SW480 (cell line): ENCODE measurements at places on chromosomes 6 and 20.
A peak's percentile ranks its signal among the peaks of the same experiment; 100 is the strongest.

DNA sequence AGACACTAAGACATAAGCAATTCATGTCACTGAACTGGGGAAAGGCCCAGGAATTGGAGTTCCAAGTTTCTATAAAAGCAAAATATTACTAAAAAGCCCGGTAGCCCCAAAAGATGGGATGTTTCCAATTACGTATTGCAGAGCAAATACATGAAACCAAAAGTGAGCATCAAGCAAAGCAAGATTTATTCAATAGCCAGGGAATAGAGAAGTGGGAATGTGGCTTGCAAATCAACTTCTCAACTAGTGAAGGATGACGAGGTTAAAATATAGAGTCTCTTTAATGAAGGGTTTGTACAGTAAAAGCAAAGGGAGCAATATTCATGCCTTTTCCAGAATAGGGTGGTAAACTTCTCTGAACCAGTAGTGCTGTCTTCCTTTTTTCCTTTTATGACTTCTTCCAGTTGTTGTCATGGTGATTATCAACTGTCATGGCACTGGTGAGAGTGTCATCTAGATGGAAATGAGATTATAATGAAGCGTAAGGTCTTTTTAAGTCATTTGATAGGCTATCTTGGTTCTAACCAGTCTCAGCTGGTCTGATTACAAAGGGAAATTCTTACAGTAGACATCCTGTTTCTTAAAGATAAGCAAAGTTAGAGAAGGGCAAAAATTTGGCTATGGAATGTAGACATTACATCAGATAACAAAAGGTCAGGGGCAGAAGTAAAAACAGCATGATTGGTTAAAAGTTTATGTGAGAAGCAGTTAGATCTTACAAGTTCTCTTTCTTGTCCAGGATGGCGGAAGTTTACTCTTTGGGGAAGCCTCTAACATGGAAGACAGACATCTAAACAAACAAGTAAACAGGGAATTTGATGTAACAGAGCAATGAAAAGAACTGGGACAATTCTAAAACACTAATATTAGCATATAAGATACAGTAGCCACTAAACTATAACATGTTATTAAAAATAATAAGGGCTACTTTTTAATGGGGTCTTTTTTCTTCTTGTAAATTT is 96.9 kb downstream of the TBX18 start:
- no peak for DNase-seq

- DNase-seq: no peak
Measured at GRCh38 chr6:124873066-124873410, 89.2 kb upstream of the RNF217 start.

DNA sequence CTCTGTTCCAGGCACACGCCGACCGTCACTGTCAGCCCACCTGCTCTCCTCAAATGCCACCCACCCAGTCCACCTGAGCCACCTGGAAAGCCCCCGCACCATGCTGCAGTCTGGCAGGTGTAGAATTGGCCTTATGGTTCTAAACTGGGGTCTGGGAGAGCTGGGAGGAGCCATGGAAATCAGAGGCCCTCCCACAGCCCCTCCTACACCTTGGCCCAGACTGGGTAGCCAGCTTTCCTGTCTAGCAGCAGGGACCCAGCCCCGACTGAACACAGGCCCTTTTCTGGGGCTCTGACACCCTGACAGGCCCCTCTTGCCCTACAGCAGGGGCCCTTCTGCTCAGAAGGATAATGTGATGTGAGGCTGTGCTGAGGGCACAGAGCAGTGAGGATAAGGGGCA is 31.1 kb downstream of the LRFN2 start:
- no peak for DNase-seq

DNA sequence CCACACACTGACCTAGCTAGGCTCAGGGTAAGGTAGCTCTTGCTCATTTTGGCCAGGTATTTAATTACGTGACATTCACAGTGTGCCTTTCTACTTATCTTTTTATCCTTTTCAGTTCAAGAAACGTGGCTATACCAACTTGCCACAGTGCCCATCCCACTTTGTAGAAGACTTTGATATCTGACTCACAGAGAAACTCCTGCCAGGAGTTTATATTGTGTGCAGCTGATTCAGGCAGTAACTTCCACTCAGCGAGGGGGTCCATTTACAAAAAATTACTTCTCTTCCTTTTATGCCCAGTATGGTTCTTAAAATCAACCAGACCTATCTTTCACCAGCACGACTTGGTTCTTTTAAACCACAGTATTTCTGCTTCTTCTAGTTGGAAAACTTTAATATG is 75.6 kb downstream of the PRL start:
- DNase-seq: no peak

GRCh38 chr6:105831311-105832097 is 254.6 kb upstream of the PRDM1 start:
- DNase-seq: no peak

- DNase-seq: no peak
Measured at GRCh38 chr6:125869427-125869826, 78.7 kb downstream of the NCOA7 start.

- DNase-seq: peak; percentile 87
Measured at GRCh38 chr20:63831993-63832686, 1.1 kb upstream of the ZBTB46 start.

DNA sequence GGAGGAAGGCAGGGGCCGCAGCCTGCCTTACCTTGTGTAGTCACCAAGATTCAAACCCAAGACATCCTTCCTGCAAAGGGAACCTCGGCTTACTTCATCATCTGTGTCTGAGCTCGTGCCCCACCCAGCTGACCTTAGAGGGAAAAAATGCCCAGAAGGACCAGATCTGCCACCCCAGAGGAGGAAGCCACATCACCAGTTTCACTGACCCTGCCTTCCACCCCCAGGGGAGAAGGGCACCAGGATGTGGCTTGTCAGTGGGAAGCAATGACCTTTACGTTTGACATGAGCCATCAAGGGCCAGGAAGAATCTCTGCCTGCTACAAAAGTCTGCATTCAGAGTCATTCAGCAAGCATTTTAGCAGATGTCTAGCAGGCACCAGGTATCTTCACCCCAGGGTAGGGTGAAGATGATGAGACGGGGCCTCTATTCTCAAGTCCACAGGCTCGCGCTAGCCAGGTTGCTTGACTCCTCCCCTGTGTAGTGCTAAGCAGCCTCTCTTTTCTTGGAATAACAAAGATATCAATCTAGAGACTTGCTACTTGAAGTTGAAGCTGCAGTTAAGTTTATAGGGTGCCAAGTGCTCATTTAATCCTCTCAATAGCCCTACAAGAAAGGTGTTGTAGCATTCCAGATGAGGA is 28.1 kb downstream of the HM13 start:
- DNase-seq: no peak

GRCh38 chr6:150992703-150993102 is 127.2 kb downstream of the MTHFD1L start:
- DNase-seq: no peak

- DNase-seq: no peak
Measured at GRCh38 chr6:12138936-12139335, 126.8 kb downstream of the HIVEP1 start.

DNA sequence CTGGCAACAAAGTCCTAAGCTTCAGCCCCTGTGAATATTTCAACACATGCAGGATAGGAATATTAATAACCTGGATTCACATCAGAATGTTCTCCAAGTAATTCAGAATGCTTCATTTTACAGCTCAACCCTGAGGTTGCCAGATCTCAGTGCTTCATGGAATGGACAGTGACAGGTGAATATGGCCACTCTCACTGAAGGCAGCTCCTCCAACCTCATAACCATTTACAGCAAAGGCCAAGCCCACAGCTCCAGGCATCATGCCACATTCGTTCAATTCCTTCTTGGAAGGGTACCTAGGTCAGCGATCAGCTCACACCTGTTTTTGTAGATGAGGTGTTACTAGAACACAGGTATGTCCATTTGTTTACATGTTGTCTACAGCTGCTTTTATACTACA is 17.1 kb downstream of the CLIC5 start:
- DNase-seq: no peak

- no peak for DNase-seq
Measured at GRCh38 chr6:85079761-85080160, 315.4 kb upstream of the TBX18 start.

DNA sequence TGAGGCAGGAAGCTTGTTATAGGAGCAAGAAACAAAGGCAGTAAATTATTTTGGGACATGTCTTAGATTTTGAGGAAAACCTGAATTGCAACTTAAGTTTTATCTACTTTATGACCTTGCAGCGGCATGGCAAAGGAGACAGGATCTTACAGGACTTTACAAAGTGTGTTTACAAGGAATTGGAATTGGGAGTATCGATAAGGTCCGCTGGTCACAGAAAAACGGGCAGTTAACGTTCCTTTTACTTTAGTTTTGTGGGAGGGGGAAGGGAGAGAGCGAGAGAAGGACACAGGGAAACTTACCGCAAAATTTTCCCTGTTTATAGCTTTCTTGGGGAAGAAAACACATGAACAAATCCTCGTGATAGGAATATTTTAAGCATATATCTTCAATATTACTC is 1607.2 kb downstream of the GRIK2 start:
- DNase-seq: no peak

DNA sequence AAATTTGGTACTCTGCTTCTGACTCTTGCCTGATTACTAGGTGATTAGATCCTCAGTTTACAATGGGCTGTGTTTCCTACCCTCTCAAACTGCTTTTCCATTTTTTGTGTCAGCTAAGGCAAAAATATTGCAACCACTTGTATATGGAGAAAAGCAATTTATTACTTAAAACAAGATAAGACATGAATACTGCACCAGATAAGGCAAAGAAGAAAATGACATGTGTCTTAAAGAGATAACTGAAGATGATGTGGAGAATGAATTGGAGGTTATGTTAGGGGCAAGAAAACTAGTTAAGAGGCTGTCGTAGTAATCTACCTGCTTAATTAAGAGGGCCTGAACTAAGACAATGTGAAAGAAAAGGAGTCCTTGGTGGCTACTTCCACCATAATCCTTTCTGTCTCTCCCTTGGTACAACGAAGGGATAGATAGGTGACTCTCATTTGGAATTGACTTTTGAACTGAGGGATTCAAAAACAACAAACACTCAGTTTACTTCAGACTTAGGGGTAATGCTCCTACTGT is 16.3 kb upstream of the REV3L start:
- no peak for DNase-seq

GRCh38 chr20:14707026-14707680 is 369.7 kb upstream of the FLRT3 start:
- DNase-seq: no peak

- no peak for DNase-seq
Measured at GRCh38 chr20:48817367-48818030, 10.3 kb downstream of the PREX1 start.

- DNase-seq: peak; percentile 84
Measured at GRCh38 chr20:17525650-17526049, 5.5 kb downstream of the BFSP1 start.

- DNase-seq: no peak
Measured at GRCh38 chr6:7085911-7086310, 21.9 kb upstream of the RREB1 start.

DNA sequence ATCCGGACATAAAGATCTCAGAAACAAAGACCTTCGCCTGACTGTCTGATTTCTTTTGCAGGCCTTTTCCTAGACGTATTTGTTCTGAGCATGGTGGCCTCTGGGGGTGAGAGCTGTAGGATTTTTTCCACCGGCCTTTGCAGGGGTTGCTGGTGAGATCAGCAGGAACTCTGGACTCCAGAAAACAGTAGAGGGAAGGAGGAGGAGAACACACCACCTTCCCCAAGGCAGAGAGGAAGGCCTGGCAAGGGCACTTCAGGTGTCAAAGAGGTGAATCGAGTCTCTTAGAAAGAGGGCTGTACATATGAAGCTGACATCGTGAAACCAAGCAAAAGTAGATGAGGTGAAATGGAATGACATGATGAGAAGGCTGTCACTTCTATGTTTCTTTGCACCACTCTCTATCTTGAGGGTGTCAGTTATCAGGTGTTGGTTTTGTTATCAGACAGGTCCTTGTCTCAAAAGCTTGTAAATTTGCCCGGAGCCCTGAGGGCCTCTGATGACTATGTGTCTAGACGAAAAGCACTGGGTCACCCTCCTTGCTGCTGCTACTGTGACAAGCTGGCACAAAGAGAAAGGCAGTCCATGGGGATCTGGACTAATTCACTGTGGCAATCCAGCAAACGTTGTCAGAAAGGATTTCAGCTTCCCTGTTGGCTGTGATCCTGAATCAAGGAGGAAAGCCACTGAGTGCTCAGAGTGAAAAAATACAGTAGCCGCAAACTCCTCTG is 91.3 kb upstream of the MAP3K7 start:
- DNase-seq: no peak

DNA sequence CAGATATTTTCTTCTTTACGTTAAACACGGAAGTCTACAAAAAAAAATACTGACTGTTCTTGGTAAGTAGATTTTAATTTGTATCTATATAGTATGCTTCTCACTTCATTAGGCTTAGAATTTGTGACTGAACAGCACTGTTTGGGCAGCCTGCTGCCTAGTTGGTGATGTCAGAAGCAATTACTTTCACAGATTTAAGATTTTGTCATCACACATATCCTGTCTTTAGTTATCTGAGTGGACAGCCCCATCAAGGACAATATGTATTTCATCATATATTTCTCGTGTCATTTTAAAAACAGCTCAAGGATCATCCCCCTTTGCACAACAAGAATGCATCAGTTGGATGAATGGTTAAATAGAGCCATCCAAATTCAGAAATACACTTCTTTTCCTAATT is 338.4 kb upstream of the CITED2 start:
- no peak for DNase-seq

- no peak for DNase-seq
Measured at GRCh38 chr6:147325557-147325956, 121.3 kb downstream of the STXBP5 start.

DNA sequence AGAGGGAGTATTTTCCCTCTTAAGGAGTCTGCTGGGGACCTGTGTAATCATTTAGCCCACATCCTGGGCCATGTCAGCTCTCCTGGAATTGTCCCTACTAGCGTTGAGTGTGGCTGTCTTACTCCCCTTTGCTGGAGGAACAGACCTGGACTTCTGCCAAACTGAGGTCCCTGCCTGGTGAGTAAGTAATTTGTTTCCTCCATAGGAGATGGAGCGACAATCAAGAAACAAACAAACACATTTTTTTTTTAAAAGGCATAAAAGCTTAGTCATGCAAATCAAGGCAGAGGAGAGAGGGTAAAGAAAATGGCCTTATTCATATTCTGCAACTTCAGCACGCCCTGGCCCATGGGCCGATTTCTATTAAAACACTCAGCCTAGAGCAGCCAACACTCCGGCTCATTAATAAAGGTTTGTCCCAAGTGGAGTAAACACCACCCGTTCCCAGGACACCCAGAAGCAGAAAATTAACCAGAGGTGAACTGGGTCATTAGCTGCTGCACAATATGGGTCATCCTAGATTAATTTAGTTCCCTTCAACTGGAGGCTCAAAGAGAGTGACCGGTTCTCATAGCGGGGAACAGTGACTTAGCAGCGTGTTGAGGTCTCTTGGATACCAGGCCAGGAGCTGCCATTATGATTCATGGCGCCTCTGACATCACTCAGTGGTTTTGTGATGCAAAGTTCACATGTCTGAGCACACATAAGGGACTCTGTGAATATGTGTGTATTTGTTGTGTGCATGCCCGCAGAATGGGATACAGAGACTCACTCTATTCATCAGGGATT is 165.0 kb upstream of the SULF2 start:
- DNase-seq: no peak
